ENCODE measurements at places on chromosomes 16 and 17.

- no peak for DNase-seq
Measured at GRCh38 chr17:37430051-37430627, 23.5 kb downstream of the TADA2A start.

DNA sequence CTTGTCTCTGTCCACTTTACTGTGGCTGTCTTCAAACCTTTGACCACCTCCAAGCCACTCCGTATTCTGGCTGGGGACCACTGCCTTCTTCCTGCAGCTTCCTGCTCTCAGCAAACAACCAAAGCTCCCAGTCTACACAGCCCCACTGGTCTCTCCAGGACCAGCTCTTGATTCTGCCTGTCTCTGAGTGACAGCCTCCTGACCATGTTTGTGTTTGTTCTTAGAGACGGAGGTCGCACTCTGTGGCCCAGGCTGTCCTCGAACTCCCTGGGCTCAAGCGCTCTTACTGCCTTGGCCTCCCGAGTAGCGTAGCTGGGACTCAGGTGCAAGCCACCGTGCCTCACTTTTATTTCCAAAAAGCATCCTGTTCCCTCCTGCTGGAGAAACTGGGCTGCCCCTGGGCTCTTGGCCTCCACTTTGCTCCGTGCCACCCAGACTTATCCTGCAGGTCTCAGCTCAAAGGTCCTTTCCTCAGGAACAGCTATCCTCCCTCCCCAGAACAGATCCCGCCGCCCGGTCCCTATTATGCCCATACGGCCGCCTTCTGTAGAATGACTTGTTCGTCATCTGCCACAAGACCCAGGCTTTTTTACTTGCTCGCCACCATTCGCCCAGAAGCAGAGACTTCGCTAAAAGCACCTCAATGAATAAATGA, 9.1 kb downstream of the MNT start:
- DNase-seq, result no peak

GRCh38 chr16:4200781-4201137, 41.1 kb downstream of the SRL start:
- no peak for DNase-seq

DNA sequence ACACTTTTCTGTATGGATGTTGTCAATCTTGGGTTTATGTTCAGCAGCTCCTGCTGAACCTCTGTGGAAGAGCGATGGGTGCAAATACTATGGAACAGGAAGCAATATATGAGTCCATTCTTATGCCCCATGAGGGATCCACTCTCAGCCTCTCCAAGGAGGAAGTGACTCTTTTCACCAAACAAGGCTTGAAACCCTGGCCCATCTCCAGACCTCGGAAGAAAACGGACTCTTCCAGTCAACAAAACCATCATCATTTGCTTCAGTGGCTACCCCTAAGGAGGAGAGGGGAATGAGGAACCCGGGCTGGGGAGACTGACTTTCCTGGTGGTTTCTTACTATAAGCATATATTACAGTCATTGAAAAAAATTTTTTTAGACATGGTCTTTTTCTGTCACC, 206.2 kb downstream of the AXIN2 start:
- no peak for DNase-seq

- DNase-seq, result peak; percentile 11
Measured at GRCh38 chr17:58412064-58412703, 5.2 kb downstream of the RNF43 start.

DNA sequence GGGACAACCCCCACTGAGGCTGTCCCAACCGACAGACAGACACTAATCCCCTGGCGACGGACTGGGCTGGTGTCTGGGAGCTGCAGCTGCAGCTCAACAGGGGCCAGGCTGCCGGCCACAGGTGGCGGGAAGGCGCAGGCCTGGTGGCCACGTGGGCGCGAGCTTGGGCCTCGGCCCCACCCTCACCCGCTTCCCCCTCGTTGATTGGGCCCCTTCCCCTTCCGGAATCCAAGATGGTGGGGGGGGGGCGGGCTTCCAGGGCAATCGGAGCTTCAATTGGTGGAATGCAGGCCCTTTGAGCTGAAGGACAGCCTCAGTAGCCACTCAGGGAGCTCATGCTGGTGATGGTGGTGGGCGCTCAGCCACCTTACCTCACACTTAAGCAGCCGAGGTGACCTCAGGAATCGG, 8.7 kb upstream of the TBX4 start:
- no peak for DNase-seq

DNA sequence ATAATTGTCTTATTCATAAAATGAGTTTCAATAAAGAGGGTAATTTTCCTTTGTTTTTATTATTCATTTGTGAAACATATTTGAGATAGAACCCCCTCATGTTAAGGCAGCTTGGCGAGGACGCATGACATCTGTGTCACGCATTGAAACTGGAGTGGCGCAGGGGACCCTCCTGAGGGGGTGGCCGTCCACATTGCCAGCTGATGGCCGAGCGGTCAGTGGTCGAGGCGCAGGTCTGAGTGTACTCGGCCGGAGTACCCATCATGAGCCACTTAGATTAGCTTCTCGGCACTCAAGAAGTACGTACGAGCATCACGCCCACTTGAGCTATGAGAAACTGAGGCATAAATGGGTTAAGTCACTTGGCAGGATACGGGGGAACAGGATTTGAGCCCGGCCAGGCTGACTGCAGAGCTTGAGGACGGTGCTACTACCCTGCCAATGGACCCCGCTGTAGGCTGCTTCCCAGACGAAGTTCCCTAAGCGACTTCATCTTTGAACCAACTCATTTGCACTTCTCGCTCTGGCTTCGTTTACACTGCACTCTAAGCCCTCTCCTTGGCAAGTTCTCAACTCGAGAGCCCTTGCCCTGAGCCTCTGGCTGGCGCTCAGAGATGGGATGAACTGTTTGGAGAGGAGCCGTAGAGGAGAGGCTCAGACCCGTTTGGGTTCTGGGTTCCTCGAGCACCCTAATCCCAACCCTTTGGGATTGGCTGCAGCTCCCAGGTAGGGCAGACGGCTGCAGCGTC, 91.8 kb downstream of the SDK2 start:
- DNase-seq, result no peak

DNA sequence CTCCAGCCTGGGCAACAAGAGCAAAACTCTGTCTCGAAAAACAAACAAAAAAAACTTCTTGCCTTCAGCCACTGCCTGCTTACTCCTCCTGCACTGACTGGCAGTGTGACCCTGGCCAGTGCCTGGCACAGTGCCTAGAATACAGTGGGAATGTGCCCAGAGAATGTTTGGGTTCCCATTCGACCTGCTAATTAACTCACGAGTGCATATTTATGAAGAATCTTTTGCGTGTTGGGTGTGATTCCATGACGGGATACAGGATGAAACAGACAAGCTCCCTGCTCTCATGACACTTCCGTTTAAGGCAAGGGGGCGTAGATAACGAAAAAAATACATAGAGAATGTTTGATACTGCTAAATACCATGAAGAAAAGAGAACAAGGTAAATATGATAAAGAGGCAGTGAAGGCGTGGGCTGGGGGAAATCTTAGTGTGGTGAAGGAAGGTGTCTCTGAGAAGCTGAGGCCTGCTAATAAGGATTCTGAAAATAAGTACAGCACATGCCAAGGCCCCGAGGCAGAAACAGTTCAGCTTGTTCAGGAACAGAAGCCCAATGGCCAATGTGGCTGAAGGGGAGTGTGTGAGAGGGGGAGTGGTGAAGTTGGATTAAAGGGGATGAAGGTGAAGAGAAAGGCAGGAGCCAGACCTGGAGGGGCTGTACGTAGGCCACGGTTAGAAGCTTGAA, 4.3 kb downstream of the ABI3 start:
- no peak for DNase-seq

- peak; percentile 75 for DNase-seq
Measured at GRCh38 chr17:35433075-35433894, 985 bp upstream of the SLFN12 start.

DNA sequence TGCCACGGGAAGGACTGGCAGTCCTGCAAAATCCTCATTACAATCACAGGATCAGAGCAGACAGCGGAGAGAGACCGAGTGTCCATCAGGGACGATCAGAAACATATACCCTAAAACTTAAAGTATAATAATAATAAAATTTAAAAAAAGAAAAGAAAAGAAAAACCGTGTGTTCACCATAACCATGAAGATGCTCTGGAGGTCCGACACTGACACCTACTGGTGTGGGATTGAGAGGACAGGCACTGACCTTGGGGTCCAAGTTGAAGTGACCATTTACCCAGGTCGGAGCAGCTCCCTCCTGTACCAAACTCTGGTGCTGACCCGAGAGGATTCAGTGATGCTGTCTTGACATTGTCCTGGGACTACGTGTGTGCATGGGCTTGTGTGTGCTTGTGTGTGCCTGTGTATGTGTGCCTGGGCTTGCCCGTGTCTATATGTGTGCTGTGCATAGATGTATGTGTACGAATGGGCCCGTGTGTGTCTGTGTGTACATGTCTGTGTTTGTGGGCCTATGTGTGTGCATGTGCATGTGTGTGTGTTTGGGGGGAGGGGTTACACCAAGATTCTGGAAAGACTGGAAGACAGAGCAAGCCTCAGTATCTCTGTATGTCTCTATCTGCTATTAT, 10.0 kb upstream of the CD300LD start:
- DNase-seq, result peak; percentile 69

DNA sequence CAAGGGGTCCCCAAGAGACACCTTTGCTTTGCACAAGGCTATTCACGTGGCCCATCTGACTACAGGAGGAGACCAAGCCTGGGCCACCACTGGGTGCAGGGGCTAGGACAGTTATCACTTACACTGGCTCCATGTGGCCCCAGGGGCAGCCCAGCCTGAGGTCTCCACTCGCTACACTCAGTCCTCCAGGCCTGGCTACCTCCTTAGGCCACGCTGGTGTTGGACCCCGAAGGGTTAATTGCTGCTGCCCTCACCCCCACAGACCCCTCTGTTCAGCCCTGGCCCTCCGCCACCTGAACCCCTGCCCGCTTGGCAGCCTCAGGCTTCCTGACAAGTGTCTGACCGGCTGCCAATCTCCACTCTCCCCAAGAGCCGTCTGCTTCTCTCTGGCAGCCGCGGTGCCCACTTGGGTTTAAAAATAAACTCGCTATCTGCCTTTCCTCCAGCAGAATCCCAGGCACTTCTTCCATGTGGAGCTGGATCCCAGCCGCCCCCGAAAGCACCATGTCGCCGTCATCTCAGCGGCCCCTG, 27.8 kb downstream of the ADAM11 start:
- DNase-seq, result peak; percentile 91

GRCh38 chr16:8714174-8714573, 39.8 kb downstream of the ABAT start:
- peak; percentile 79 for DNase-seq

DNA sequence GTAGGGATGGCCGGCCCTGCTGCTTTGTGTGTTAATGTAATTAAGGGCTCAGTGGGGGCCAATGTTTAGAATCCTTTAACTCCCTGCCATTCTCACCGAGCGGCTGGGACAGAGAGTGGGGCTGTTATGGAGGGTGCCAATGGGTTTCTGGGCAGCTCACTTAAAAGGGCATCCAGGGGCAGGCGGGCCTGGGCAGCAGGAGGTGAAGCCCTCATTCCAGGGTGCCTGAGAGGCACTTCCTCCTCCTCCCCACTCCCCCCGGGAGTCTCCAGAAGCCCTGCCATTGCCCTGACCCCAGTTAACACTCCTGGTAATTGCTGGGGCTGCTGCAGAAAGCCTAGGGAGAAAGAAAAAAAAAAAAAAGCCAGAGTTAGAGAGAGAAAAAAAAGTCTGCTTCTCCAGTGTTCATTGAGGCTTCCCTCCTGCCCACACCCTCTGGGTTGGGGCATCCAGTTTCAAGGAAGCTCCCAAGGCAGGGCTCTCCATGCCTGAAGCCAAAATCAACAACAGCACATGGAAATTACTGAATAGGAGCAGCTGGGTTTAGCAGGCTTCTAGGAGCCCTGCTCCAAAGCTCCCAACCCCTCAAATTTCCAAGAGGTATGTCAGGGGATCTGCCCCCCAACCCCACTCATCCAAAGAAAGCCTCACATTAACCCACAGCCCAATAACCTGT, 28.0 kb downstream of the CUEDC1 start:
- DNase-seq, result no peak

DNA sequence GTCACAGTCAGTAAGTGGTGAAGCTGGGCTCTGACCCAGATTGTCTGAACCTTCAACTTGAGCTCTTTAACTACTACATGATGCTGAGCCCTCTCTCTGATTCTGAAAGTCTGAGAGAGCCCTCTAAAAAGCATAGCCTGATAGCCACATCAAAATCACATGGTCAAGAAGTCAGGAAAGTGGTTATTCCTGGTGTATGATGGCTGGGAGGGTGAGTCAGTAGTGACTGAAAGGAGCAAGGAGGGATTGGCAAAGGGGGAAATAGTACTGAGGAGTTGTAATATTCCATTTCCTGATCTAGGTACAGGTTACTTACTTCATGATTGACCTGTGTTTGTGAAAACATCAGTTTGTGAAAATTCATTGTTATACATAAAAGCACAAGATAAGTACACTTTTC, 89.1 kb downstream of the SSH2 start:
- no peak for DNase-seq

- no peak for DNase-seq
Measured at GRCh38 chr16:82651921-82652601, 25.3 kb downstream of the CDH13 start.

DNA sequence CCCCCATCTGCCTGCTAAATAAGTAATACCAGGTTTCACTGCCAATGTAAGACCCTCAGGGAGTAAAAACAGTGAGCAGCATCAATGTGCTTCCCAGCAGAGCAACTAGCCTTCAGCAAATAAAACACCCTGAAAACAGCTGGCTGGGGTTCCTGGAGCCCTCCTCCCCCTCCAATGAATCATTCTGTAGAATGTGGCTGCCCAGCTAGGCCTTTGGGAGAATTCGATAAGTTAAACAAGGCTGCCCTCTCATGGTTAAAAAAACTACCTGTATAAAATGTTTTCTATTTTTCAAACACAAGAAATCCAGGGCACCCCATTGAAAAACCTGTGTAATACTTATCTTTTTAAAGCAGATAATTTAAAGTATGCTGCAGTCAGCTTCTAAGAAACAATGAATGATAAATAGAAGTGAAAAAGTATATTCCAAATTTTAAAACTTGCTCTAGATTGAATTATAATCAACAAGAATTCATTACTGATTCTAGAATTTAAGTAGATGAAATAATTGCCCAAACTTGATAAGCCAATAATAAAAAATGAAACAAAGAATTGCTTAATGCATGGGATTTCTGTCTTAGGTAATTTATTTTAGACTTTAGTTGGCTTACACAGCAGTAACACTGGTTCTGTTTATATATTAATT, 9.4 kb upstream of the TOM1L1 start:
- DNase-seq, result peak; percentile 20

- DNase-seq, result no peak
Measured at GRCh38 chr16:56382901-56383355, 42.4 kb downstream of the AMFR start.

DNA sequence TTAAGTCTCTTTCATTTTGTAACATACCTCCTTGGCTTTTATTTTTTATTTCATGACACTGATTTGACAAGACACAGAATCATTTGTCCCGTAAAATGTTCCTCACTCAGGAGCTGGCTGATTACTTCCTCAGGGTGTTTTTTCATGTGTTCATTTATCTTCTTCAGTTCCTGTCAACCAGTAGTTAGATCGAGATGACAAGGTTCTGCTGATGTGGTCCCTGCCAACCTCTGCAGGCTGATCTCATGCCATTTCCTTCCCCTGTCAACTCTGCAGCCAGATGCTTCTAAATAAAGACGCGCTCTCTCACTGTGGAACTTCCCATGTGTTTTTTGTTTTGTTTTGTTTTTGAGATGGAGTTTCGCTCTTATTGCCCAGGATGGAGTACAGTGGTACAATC, 8.1 kb upstream of the CXCL16 start:
- DNase-seq, result no peak

- no peak for DNase-seq
Measured at GRCh38 chr16:88836791-88837190, 20.0 kb downstream of the GALNS start.

Data from cerebellar cortex (tissue), 1 donor.